ENCODE measurements at places on chromosomes 5 and 9.

DNA sequence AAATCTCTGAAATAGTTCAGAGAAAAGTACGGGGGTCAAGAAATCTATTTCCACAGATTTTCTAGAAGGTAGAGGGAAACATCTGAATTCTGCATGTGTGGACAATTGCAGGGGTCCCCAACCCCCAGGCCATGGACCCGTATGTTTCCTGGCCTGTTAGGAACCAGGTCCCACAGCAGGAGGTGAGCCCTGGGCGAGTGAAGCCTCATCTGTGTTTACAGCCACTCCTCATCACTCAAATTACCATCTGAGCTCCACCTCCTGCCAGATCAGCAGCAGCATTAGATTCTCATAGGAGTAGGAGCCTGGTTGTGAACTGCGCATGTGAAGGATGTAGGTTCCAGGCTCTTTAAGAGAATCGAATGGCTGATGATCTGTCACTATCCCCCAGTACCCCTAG lies 200.5 kb upstream of the EDIL3 start:
- DNase-seq: no peak

GRCh38 chr5:181133083-181133482 lies 2.1 kb upstream of the OR2V1 start:
- DNase-seq: no peak

GRCh38 chr9:34642679-34643078 lies 3.8 kb upstream of the GALT start:
- no peak for DNase-seq

- DNase-seq: no peak
Observed at GRCh38 chr9:109889456-109889855, 109.5 kb downstream of the PALM2AKAP2 start.

DNA sequence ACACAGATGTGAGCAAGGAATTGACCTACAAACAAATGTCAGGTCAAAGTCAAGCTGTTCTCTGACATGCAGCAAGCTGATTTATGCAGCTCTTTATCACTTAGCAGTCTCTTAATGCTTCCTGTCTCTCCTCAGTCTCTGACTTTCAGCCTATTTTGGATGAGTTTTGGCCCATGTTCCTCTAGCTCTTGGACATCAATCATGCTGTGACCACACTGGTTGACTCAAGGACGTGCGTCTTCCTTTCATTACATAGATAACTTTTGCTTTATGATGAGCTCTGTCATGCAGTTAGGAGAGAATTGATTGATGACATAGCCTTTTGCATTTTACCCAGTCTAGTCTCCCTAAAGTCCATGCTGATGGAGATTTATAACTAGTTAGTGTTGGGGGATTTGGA lies 9.4 kb upstream of the REEP5 start:
- no peak for DNase-seq

DNA sequence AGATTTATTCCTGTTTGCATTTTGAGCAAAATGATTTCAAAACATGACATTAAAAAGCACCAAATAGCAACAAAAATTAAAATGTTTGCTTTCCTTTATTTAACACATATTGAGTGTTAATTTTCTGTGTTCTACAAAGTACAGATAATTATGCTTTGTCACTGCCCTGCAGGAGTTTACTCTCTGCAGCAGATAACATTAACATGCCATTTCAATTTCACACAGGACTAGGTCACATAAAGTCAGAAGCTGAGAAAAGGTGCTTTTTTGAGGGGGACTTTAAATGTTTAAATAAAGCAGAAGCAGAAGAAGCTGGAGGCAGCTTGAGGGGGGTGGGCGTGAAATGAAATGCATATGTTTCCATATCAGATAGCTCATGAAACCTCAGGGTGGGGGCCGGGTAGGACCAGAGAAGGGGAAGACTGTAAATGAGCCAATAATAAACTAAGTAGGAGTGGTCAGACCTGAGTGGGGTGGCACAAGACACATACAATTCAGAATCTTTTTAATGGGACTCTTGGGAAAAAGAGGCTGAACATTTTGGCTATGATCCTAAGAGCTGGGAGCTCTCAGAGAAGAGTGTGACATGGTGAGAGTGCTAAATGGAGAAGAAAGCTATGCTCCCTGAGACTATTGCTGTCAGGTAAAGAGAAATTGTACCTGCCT lies 387.5 kb downstream of the FAM170A start:
- DNase-seq: no peak

DNA sequence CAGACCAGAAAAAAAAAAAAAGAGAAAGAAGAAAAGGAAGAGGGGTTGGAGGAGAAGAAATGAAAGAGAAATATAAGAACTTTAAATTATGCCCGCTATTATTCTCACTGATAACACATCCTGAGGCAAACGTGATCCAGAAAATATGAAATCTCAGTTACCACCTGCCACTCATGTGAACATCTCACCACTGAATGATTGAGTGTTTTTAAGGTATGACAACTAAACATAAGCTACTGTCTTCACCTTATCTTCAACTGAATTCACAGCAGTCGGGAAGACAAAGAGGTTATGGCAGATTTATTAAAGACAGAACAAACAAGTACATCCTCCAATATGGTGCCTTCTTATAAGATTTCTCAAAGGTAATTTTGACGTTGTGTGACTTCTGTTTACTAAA lies 327.9 kb downstream of the TMEM161B start:
- DNase-seq: no peak

DNA sequence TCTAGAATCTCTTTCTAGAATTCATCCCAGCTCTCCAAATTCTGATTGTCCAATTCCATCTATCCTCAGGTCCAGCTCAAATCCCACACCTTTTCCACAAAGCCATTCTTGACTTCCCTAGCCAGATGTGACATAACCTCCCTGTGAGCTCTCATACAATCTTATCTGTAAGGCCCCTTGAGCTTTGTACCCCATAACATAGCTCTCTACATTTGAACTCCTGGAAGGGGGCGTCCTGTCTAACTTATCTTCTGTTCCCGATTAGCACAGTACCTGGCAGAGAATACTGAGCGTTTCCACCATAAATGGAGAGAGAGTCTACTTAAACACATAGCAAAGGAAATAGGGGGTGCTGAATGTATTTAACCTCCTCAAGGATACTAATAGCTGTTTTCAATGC lies 251.6 kb upstream of the RGMB start:
- DNase-seq: no peak

- DNase-seq: no peak
Observed at GRCh38 chr5:154493274-154493673, 15.2 kb upstream of the HAND1 start.

- no peak for DNase-seq
Observed at GRCh38 chr5:73642344-73642743, 16.3 kb downstream of the ARHGEF28 start.

DNA sequence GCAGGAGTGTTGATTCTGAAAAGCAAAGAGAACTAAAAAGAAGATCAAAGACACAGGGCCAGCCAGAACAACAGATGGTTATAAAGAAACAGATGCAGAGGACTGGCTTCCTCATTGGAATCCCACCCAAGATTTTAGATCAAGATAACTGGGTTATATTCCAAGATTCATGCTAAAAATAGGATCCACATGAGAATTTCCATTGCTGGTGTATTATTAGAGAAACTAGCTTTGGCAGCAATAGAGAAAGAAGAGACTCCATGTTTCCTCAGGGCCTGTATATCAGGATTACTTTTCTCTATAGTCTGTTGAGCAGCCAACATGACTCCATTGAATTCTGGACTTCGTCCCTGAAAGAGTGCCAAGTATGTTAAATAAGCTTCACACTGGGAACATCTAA lies 367.3 kb downstream of the TUSC1 start:
- no peak for DNase-seq
